Left renal cortex interstitium (tissue), 4 donors: ENCODE measurements at places on chromosomes 13 and 19. TPM values are rescaled to one million over a fixed set of nuclear protein-coding genes. Genes with fewer than 3 reads are reported as not detected.

DNA sequence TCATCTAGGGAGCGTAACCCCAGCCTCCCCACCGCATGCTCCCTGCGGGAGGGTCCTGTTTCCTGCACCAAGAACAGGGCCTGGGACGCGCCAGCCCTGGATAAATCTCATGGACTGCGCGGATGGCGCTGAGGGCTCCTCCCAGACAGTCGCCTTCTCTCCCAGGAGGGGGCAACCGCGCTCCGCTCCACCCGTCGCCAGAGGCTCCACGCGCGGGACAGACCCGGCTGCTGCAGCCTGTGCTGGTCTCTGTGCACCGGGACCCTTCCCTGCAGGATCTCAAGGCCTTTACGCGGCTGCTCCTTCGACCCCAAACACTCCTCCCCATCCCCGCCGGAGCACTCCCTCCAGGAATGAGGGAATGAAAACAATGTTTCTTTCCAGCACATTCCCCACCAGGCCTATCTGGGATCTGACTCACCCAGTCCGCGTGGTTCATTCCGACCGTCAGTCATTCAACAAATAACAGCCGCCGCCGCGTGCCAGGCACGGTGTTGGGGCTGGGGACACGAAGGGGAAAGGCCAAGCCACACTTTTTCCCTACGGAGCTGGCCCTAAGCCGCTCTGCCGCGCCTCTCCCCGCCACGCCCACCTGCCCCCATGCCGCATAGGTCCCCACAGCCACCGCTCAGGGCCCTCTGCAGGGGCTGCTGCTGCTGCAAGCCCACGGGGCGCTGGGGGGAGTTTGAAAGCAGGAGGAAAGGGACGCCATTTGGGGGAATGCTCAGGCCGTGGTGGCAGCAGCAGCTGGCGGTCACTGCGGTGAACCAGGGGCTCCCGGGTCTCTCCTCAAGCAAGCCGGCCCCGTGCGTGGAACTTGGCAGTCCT, 6.0 kb downstream of the PNMA8B start:
- no peak for DNase-seq

DNA sequence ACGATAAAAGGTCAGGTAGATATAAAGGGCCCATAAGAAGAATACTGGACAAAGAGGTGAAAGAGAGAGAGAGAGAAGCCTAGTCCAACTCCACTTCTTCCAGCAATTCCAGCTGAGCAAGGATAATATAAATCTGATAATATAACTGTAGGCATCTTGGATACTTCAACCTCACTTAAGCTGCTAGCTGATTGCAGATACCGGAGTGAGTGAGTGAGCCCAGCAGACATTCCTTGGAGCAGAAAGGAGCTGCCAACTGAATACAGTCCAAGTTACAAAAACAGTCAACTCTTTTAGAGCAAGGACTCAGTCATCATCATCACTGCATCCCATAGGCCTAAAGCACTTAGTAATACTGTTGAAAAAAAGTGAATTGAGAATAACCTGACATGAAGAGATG, 387.6 kb downstream of the SLITRK6 start:
- no peak for DNase-seq

Gene ZNF426
- 19.6 TPM for polyA plus RNA-seq

GRCh38 chr13:108350579-108350978, 81.1 kb downstream of the TNFSF13B start:
- no peak for DNase-seq

Gene SIGLECL1
- polyA plus RNA-seq = not detected

Gene CGB8
- 0.32 TPM for polyA plus RNA-seq

Gene DPF1
- polyA plus RNA-seq = 1.6 TPM

DNA sequence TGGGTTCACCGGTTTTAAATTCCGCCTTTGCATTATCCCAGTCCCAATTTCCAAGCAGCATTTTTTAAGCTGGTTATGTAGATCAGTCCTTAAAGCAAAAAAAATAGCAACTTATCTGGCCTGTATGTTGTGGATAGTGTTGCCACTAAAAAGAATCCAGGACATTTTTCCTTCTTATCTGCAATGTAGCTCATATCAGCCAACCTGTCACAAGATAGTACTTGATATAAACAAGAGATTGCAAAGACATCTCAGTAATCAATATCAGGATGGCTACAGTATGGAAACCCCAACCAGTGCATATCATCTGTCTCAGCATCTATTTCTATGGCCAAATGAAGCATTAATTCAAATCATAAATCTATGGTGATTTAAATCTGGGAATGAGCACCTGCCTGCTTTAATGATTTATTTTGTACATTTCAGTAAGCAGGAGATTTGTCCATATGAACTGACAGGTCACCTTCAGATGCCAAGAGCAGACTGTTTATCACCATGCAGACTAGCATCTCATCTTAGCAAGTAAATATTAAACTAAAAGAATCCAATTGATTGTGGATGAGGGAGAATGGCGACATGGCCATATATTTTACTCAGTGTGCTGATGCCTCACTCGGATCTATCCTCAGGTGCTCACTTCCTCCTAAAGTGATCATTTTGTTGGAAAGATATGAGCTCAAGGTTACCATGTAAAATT, 240.4 kb downstream of the DACH1 start:
- DNase-seq = no peak

Gene ATP1A3
- 2.1 TPM for polyA plus RNA-seq

Gene C19orf33
- polyA plus RNA-seq = 13.1 TPM

- no peak for DNase-seq
Observed at GRCh38 chr13:94657167-94657566, 55.2 kb downstream of the SOX21 start.

GRCh38 chr19:55487924-55488687, at the start of gene SSC5D:
SSC5D (plus strand) TSS chr19:55488436; CDS start chr19:55488590, 154 bp downstream.
- DNase-seq = no peak

DNA sequence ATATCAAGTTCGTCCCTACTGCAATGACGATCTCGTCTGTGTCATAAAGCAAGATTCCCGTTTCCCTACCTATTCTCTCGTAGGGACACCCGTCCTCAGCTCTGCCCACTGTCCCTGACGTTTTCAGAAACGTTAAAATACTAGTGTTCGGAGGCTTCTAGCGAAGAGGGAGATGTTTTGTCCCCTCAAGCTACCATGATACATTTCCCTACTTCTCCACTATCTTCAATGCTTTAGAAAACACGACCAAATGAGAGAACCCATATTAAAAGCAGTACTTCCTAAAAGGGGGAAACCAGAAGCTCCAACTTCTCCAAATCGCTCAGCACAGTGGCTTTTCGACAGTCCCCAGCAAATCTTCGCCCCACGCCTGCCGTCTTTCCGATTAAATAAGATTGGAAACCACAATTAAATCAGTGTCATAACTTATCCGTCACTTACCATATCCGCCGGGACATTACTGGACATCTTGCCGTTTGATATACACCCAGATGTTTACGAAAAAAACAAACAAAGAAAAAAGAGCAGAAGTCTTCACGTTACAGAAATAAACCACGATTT, 1.3 kb downstream of the UBL3 start:
- peak; percentile 50 for DNase-seq

Gene UFM1
- 104 TPM for polyA plus RNA-seq
